ENCODE measurements at places on chromosomes 2 and 18.

DNA sequence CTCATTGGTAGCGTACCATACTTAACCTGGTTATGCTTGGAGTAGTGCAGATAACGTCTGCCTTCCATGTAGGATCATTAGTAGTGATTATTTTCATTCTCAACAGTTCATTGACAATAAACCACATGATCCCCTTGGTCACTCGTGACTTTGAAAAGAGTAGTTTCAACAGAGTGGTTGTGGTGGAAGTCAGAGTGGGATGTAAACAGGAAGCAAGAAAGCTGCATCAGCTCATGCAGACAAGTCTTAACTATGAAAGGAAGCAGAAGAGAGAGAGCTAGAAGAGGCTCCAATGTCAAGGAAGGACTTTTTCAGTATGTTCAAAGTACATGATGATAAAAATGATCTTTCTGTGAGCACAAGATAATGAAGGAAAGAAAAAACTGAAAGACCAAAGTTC is 287.4 kb downstream of the MBD2 start:
- no peak overlapping the region for H3K4me3 ChIP-seq
- H3K27ac ChIP-seq: no peak overlapping the region
- H3K27me3 ChIP-seq: no peaks in the 10 kb centered on the region
- DNase-seq: no peak

DNA sequence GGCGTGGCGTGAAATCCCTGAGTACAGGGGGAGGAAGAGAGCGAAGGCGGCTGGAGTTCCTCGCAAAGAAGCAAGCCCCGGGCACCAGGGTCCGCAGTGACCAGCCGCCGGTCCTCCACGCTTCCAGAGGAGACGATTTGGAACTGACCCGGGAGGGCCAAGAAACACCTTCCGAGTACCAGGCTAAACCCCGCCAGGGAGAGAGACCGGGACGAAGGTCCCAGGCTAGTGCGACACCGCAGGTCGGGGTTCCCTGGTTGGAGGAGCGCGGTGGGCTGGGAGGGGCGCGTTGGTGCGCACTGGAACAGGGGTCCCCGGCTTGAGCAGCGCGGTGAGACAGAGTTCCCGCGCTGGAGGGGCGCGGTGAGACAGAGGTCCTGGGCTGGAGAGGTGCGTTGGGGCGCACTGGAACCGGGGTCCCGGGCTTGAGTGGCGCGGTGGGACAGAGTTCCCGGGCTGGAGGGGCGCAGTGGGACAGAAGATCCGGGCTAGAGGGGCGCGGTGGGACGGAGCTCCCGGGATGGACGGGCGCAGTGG is 901 bp downstream of the WDFY1 start:
- H3K4me1 ChIP-seq: peaks cover 75% of the 10 kb centered on the region
- H3K4me3 ChIP-seq: peak overlapping the region; percentile 95
- H3K27ac ChIP-seq: peak overlapping the region; percentile 92
- peaks cover 22% of the 10 kb centered on the region for H3K36me3 ChIP-seq
- H3K27me3 ChIP-seq: no peaks in the 10 kb centered on the region

DNA sequence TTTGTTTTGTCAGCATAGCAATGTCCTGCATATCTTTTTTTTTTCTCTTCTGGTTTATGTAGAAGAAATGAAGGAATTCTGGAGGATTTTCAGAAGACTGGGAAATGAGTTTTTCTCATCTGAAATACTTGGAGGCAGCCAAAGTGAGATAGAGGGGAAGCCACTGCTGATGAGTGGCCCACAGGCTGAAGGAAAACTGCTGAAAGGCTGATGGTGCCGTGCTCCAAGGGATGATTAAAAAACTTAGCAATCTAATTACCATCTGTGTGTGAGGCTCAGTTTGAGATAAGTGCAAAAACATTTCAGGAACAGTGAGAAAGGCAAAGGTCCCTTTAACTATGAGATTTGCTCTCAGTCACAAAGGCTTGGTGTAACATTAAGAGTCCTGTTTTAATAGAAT is 98.5 kb downstream of the EVA1A start:
- no peaks in the 10 kb centered on the region for H3K4me1 ChIP-seq
- no peaks in the 10 kb centered on the region for H3K36me3 ChIP-seq
- no peak for DNase-seq
- H3K27ac ChIP-seq: no peak overlapping the region

DNA sequence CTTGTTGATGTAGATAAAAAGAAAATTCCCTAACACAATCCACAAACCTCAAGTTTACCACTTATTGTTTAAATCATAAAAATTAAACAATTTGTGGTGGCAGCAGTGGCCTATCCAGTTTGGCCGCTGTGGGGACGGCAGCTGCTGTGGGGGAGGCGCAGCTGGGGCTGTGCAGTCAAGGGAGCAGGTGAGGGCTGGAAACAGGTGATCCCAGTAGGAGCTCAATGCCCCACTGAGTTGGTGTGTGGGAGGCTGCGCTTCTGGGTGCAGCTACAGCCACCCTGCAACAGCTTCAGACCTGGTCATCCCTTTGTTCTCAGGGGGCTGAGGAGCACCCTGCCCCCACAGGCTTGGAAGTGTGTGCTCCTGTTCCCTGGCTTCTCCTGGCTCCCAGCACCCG is 266.0 kb upstream of the FSIP2 start:
- no peaks in the 10 kb centered on the region for H3K36me3 ChIP-seq
- H3K4me1 ChIP-seq: no peaks in the 10 kb centered on the region
- H3K27ac ChIP-seq: no peak overlapping the region
- no peak for DNase-seq
- H3K4me3 ChIP-seq: no peak overlapping the region

DNA sequence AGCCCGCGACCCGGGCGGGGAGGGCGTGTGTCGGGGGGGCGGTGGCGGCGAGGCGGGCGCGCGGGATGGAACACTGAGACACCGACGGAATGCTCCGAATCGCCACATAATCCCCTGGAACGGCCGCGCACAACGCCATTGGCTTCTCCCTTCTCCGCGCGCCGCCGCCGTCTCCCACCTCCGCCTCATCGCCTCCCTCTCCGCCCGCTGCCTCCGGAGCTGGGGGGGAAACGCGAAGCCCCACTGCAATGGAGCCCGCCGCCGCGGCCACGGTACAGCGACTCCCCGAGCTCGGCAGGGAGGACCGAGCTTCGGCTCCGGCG is at the start of gene PHLPP1:
Gene PHLPP1, plus strand, starts transcription at position 106 of the 323 bp plus-strand sequence. Its CDS starts 143 bp downstream, at position 249.
- DNase-seq: no peak
- H3K4me3 ChIP-seq: peak within 1 kb of the TSS; percentile 87
- peaks cover 1% of the 10 kb centered on the region for H3K36me3 ChIP-seq
- H3K27me3 ChIP-seq: no peaks in the 10 kb centered on the region
- peaks cover 41% of the 10 kb centered on the region for H3K4me1 ChIP-seq

GRCh38 chr18:58668211-58668610 is 3.1 kb upstream of the MALT1 start:
- peaks cover 57% of the 10 kb centered on the region for H3K4me1 ChIP-seq
- H3K27ac ChIP-seq: no peak overlapping the region
- H3K4me3 ChIP-seq: no peak overlapping the region

- H3K27me3 ChIP-seq: no peaks in the 10 kb centered on the region
- no peak overlapping the region for H3K27ac ChIP-seq
- H3K36me3 ChIP-seq: no peaks in the 10 kb centered on the region
- H3K4me3 ChIP-seq: no peak overlapping the region
- no peak for DNase-seq
- H3K4me1 ChIP-seq: no peaks in the 10 kb centered on the region
These were observed 609.7 kb downstream of the STK39 start for GRCh38 chr2:167637741-167638140.

- H3K27me3 ChIP-seq: peaks cover 21% of the 10 kb centered on the region
- H3K4me3 ChIP-seq: no peak overlapping the region
- H3K4me1 ChIP-seq: no peaks in the 10 kb centered on the region
- H3K27ac ChIP-seq: no peak overlapping the region
- no peaks in the 10 kb centered on the region for H3K36me3 ChIP-seq
- DNase-seq: no peak
These were observed 54.3 kb upstream of the BZW1 start for GRCh38 chr2:200757399-200757798.

- no peaks in the 10 kb centered on the region for H3K36me3 ChIP-seq
- peaks cover 36% of the 10 kb centered on the region for H3K4me1 ChIP-seq
- peaks cover 4% of the 10 kb centered on the region for H3K27me3 ChIP-seq
- no peak overlapping the region for H3K27ac ChIP-seq
These were observed 24.6 kb upstream of the PLB1 start for GRCh38 chr2:28471214-28471613.

GRCh38 chr2:8833853-8834252 is 3.6 kb downstream of the KIDINS220 start:
- H3K36me3 ChIP-seq: peaks cover 4% of the 10 kb centered on the region
- H3K4me3 ChIP-seq: no peak overlapping the region
- H3K4me1 ChIP-seq: peaks cover 56% of the 10 kb centered on the region
- no peak for DNase-seq

GRCh38 chr2:207474863-207475485 is 54.8 kb upstream of the CREB1 start:
- peak overlapping the region; percentile 58 for H3K4me3 ChIP-seq
- H3K27me3 ChIP-seq: no peaks in the 10 kb centered on the region
- peak; percentile 47 for DNase-seq

DNA sequence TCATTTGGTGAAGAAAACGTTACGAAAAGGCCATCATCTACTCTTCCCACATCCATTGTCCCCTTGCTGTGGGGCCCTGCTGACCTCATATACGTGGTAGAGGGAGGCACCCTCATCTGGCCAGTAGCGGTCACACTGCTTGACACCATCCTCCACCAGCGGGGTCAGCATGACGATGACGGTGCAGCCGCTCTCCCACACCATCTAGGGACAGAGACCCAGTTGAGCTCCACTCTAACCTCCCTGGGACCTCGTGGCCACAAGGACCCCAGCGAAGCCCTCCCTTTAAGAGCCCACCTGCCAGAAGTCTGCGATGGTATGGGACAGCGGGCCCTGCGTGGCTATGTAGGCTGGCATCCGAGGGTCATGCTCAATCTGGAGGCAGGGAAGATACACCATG is 13.1 kb downstream of the PTPRN start:
- no peak overlapping the region for H3K27ac ChIP-seq
- peaks cover 10% of the 10 kb centered on the region for H3K27me3 ChIP-seq
- DNase-seq: no peak
- no peak overlapping the region for H3K4me3 ChIP-seq
- peaks cover 23% of the 10 kb centered on the region for H3K4me1 ChIP-seq

GRCh38 chr2:240767341-240767740 is 52.7 kb downstream of the KIF1A start:
- no peak for DNase-seq
- H3K4me3 ChIP-seq: no peak overlapping the region
- no peaks in the 10 kb centered on the region for H3K36me3 ChIP-seq
- no peaks in the 10 kb centered on the region for H3K4me1 ChIP-seq
- no peak overlapping the region for H3K27ac ChIP-seq

- DNase-seq: no peak
- H3K4me3 ChIP-seq: no peak overlapping the region
- H3K27me3 ChIP-seq: peaks cover 22% of the 10 kb centered on the region
- no peak overlapping the region for H3K27ac ChIP-seq
These were observed 39.8 kb upstream of the TMEM163 start for GRCh38 chr2:134758633-134759032.

DNA sequence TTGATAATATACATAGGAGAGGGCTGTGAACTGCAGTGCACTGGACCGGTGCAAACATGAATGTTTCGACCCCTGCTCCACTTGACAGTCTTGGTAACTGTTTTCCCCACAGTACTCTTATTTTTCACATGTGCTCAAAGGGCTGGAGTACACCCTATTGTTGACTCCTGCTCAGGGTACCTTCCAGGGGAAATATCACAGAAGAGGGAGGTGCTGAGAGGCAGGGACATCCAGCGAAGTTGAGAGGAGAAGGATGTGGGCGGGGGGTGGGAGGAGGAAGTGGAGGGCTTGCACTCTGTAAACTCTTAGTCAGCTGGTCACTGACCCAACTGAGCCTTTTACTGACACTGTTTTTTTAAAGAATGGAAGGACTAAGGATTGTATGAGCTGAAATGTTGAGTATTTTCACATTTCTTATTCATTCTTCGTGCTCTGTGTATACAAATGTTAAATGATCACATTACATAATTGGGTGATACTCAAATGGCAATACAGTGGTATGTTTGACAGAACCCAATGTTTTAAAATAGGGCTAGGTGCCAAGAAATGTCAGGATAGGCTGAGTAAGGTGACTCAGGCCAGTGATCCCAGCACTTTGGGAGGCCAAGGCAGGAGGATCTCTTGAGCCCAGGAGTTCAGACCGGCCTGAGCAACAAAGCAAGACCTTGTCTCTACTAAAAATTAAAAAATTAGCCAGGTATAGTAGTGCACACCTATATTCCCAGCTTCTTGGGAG is 10.0 kb downstream of the INPP4A start:
- peaks cover 5% of the 10 kb centered on the region for H3K36me3 ChIP-seq
- DNase-seq: no peak
- no peaks in the 10 kb centered on the region for H3K27me3 ChIP-seq
- H3K27ac ChIP-seq: peak overlapping the region; percentile 86
- peaks cover 95% of the 10 kb centered on the region for H3K4me1 ChIP-seq
- peak overlapping the region; percentile 73 for H3K4me3 ChIP-seq

- H3K27ac ChIP-seq: no peak overlapping the region
- no peaks in the 10 kb centered on the region for H3K27me3 ChIP-seq
- no peak overlapping the region for H3K4me3 ChIP-seq
- peaks cover 1% of the 10 kb centered on the region for H3K36me3 ChIP-seq
- no peak for DNase-seq
These were observed 60.1 kb downstream of the ATP8B1 start for GRCh38 chr18:57743008-57743407.

DNA sequence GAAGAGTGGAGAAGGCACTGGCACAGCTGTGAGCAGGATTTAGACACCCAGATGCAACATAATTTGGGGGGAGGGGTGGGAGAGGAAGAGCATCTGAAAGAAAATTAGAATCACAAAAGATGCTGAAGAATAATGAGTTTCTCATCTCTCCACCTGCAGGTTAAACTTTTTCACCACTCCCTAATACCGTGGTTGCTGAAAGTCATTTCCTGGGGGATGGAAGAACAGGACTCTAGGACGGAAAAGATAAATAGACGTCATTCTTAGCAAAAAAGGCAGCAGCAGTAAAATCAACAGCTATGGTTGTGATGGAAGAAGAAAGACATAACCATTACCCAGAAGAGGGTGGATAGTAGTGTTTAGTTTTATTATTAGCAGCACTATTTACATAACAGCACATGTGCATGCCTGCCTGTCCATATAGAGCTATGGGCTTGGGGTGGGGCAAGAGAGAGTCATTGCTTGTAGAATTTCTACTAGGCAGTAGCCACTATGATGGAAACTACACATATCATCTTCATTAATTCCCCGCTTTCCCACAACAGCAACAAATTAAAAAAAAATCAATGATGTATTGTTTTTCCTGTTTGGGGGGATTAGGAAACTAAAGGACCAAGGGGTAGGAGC is 212.2 kb downstream of the TRIB2 start:
- H3K27me3 ChIP-seq: peaks cover 16% of the 10 kb centered on the region
- H3K36me3 ChIP-seq: no peaks in the 10 kb centered on the region
- peaks cover 9% of the 10 kb centered on the region for H3K4me1 ChIP-seq

DNA sequence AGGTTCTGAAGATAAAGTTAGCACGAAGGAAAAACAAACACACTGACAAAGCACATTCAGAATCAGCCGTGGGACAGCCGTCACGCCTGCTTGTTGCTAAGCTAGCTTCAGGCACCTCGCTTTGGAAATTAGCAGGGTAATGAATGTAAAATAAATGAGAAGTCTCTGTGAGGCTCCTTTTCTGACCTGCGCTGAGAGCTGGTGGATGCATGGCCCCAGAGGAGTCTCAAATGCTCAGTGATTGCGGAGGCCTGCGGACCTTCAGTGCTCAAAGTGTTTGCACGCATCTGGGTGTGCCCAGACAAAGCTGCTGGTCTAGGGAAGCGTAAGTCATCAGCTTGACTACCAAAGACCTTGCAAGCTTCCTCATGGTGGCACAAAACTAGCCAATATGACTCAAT is 50.6 kb downstream of the CD8B2 start:
- no peaks in the 10 kb centered on the region for H3K36me3 ChIP-seq
- H3K27me3 ChIP-seq: peaks cover 14% of the 10 kb centered on the region
- H3K4me1 ChIP-seq: peaks cover 15% of the 10 kb centered on the region
- H3K27ac ChIP-seq: no peak overlapping the region
- H3K4me3 ChIP-seq: no peak overlapping the region

- peaks cover 1% of the 10 kb centered on the region for H3K36me3 ChIP-seq
- H3K4me3 ChIP-seq: no peak within 1 kb of the TSS
- DNase-seq: no peak
- H3K4me1 ChIP-seq: no peaks in the 10 kb centered on the region
These were observed at the start of gene LRRTM4 for GRCh38 chr2:77521931-77522470. TSS of gene LRRTM4 (minus strand) at chr2:77522376.
